ENCODE measurements at places on chromosomes 5 and 9.

DNA sequence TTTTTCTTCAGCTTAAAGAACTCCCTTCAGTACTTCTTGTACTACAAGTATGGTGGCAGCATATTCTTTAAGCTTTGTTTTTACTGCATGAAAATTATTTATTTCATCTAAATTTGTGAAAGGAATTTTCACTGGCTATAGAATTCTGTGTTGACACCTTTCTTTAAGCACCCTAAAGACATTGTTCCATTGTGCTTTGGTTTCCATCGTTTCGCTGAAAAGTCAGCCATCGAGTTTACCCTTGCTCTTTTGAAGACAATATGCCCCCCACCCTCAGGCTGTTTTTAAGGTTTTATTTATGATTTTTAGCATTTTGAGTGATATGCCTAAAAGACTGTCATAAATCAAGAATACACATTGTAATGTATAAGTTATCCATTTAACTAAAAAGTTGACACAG, 27.3 kb upstream of the COL5A1 start:
- DNase-seq: no peak

DNA sequence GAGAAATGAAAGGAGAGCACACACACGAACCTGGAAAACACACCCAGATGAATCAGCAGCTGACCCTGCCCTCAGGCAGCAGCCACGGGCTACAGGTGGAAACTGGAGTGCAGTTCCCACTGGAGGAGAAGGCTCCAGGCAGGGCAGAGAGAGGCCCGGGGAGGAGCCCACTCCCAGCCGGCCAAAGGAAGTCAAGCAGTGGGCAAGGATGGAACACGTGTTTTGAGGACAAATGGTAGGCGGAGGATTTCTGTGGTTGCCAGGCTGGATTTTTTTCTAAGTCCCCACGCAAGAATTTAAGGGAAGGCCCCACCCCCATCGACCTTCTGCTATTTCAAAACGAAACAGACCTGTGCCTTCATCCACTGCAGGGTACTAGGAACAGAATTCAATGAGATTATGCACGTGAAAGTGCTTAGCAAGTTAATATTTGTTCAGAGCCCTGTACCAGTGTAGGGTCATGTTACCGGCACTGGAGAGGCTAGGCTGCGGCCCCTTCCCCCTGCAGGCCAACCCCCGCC, 6.8 kb downstream of the EPB41L4B start:
- DNase-seq: no peak

- DNase-seq: no peak
Observed at GRCh38 chr5:172689801-172690200, 48.7 kb downstream of the NEURL1B start.

- DNase-seq: no peak
Observed at GRCh38 chr9:19568946-19569345, 160.1 kb downstream of the ACER2 start.

DNA sequence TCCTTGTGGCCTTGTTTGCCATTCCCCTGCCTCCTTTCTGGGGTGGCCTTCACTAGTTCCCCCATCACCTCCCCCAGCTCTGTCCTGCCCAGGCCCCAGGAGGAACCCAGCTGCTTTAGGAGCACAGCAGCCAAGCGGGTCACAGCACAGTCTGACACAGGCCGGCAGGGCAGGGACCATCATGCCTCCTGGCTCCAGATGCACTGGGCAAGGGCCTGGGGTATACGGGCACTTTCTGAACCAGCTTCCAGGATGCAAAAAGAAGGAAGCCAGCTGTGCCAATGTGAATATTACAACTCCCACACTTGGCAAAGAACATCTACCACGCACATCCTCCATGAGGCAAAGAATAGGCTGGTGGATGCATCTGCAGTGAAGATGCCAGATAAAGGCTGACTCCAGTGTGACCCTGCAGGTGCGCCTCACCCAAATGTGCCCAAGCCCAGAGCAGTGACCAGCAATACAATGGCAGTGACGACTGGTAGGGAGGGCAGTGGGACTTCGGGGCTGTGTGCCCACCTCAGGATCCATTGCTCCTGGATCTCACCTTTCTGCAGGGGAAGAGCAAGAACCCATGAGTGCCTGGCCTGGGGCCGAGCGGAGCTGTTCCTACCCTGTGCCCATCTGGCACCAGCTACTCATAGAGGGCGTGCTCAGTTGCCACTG, 6.3 kb upstream of the IL3 start:
- no peak for DNase-seq

DNA sequence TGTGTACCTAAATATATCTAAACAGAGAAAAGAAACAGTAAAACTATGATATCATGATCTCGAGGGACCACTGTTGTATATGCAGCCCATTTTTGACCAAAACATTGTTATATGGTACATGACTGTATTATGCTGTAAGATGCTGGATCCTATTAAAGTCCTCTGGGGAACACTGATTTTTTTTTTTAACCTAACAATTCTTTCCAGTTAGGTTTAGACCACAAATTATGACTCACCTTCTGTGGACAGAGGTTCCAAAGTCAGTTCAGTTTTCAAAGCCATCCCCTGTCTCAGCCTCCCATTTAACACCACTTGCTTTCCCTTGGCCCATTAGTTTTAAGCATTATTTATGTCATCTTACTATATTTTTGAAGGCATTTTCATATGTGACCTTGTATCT, 27.1 kb downstream of the TRMO start:
- no peak for DNase-seq

GRCh38 chr9:137968235-137968634, 90.7 kb downstream of the CACNA1B start:
- DNase-seq: no peak

- DNase-seq: no peak
Observed at GRCh38 chr5:121695307-121695706, 156.4 kb upstream of the FTMT start.

- DNase-seq: no peak
Observed at GRCh38 chr5:139182528-139183296, 15.5 kb downstream of the SIL1 start.

DNA sequence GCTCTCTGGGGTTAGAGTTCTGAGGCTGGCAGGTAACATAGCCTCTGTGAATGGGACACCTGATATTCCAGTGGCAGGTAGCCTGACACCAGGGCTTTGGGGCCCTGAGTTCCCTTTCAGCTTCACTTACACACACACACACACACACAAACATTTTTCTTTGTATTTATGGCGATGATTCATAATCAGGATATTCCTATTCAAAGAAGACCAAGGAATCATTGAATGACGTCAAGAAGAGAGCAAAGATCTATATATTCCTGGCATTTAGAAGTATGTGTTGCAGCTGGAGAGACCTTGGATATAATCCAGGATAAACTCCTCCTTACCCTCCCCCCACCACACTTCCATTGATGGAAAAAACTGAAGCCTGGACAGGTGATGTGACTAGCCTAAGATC, 7.9 kb upstream of the ENTREP1 start:
- no peak for DNase-seq

GRCh38 chr5:148120317-148120716, 48.0 kb upstream of the SPINK14 start:
- no peak for DNase-seq

GRCh38 chr5:123086376-123087055, 2.5 kb upstream of the PRDM6 start:
- DNase-seq: no peak

- DNase-seq: no peak
Observed at GRCh38 chr5:116176121-116176520, 91.3 kb downstream of the COMMD10 start.

GRCh38 chr5:157308836-157309465, 43.0 kb downstream of the CYFIP2 start:
- DNase-seq: no peak

DNA sequence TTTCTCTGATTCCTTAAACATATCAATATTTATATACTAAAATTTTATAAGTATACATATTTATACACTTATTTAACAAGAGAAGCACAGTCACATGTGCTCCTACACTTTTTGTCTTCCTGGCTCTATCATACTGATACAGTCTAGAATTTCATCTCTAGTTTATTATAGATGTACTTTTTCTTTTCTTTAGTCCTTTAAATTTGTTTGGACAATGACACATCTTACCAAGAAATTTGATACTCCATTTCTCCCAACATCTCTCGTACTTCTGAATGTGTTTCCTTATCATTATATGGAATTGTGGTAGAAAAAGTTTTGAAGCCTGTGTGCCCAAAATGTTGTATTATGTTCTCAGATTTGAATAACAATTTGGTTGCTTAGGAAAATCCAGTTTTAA, 104.6 kb downstream of the DMRT2 start:
- no peak for DNase-seq

- no peak for DNase-seq
Observed at GRCh38 chr9:81113453-81114124, 575.8 kb downstream of the TLE1 start.

- no peak for DNase-seq
Observed at GRCh38 chr5:15844253-15844652, 335.3 kb downstream of the MARCHF11 start.

GRCh38 chr9:135090547-135090946, 3.1 kb downstream of the OLFM1 start:
- no peak for DNase-seq

DNA sequence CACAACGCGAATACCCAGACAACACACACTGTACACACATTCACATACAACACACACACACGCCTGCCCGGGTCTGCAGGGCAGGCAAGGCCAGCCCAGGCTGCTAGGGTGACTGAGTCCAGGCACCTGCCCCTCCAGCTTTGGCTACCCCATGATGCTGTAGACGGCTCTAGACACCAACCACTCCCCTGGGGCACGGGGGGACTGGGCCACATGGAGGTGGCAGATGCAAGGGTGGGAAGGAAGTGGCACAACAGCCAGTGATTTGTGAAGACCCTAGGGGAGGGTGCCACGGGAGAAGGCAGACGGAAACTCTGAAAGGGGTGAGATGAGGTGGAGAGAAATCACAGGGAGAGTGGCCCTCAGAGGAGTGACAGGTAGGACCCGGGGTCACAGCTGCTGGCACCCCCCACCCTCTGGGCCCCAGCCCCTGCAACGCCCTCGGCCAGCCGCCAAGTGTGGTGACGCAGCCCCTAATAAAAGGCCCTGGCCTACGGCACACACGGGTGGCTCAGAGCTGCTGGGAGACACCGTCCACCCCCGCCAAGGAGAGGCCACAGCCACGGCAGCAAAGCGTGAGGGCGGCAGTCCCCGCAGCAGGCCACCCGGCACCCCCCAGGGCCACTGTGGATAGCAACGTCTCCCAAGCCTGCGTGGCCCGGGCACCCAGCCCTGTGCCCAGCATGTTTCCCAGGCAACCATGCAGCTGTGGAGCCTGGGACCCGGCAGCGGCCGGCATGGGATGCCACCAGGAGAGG, 6.6 kb upstream of the CCDC187 start:
- no peak for DNase-seq

DNA sequence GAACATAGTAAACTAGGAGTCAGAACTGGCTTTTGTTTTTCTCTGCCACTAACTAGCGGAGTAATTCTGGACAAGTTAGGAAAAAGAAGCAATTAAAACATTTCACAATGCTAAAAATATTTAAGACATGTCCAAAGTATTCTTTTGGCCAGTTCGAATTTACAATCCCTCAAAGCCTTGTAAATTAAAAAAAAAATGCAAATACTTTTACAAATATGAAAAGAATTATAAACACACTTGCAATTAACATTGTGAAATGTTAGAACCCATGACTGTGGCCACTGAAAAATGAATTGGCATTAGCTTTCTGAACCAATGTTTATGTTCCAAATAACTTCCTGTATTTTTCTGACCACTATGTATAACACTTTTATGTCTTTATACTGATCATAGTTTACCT, 2.2 kb downstream of the RAD1 start:
- DNase-seq: no peak

All from cortex of kidney (tissue), 1 donor.